Stimulated activated CD4-positive, alpha-beta T cell treated with anti-CD3 and anti-CD28 coated beads, Interleukin-1b, Interleukin-23, amount 100 ng/mL, for 48 hours (primary cell): ENCODE measurements at places on chromosomes 4 and X.

GRCh38 chrX:69457756-69458155 is 46.4 kb upstream of the NALF2 start:
- DNase-seq, result no peak

GRCh38 chrX:12446342-12447075 is 308.2 kb downstream of the FRMPD4 start:
- DNase-seq, result no peak

DNA sequence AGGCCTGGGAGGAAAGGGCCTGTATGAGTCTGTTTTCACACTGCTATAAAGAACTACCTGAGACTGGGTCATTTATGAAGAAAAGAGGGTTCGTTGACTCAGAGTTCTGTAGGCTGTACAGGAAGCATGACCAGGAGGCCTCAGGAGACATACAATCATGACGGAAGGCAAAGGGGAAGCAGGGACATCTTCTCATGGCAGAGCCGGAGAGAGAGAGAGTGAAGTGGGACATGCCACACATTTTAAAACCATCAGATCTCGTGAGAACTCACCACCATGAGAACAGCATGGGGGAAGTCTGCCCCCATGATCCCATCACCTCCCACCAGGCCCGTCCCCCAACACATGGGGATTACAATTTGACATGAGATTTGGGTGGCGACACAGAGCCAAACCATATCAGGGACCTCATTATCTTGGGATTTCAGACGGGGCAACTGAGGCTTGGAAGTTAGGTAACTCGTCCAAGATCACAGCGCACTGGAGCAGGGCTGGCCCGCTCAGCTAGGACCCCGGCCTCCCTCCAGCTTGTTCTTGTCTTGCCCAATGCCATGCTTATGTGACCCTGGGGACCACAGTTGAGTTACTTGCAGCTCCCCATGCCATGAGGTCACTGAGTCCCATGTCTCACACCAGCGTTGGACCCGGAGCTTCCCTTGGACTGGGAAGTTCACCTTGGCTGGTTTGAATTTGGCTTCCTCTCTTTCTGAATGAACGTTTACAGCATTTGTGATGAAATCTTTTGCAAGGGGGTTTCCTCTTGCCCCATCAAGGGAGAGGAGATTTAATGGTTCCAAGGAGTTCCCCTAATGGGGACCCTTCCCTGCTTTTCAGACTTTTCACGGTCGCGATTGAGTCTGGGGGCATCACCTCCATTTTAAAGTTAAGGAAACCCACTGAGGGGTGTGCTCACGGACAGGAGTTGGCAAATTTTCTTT is 18.1 kb downstream of the HTRA3 start:
- DNase-seq, result no peak

- no peak for DNase-seq
Measured at GRCh38 chrX:16212436-16212835, 45.2 kb downstream of the MAGEB17 start.

- no peak for DNase-seq
Measured at GRCh38 chrX:153861151-153861550, 24.8 kb downstream of the L1CAM start.

- DNase-seq, result no peak
Measured at GRCh38 chr4:137124278-137124932, 407.9 kb downstream of the PCDH18 start.

GRCh38 chr4:156718226-156718625 is 253.4 kb downstream of the PDGFC start:
- no peak for DNase-seq

DNA sequence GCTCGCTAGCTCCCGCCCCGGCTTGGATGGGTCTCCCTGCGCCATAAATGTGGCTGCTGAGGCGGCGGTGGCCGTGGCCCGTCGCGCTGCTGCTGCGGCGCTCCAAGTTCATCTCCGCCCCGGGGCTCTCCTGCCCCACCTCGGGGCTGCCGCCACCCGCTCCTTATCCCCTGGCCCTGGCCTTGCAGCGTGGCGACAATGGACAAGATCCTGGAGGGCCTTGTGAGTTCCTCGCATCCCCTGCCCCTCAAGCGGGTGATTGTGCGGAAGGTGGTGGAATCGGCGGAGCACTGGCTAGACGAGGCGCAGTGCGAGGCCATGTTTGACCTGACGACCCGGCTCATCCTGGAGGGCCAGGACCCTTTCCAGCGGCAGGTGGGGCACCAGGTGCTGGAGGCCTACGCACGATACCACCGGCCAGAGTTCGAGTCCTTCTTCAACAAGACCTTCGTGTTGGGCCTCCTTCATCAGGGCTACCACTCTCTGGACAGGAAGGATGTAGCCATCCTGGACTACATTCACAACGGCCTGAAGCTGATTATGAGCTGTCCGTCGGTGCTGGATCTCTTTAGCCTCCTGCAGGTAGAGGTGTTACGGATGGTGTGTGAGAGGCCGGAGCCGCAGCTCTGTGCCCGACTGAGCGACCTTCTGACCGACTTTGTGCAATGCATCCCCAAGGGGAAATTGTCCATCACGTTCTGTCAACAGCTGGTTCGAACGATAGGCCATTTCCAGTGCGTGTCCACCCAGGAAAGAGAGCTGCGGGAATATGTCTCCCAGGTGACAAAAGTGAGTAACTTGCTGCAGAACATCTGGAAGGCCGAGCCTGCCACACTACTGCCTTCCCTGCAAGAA is 763 bp downstream of the USP38 start:
- no peak for DNase-seq

DNA sequence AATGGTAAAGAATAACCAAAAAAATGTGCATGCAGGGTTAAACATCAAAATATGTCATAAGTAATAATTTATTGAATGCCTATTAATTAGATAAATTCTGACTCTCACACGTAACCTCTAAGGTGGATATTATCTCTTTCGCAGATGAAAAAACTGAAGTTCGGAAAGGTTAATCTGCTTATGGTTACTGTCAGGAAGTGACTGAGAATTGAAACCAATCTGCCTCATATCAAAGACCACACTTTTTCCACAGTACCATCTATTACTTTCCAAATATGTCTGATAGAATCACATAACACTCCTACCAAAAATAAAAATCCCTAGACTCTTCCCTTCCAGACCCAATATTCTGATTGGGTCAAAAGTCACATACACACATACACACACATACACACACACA is 6.2 kb downstream of the CHIC2 start:
- no peak for DNase-seq

- no peak for DNase-seq
Measured at GRCh38 chr4:55947254-55947882, 1.4 kb upstream of the CEP135 start.

GRCh38 chr4:128606173-128606572 is 203.3 kb upstream of the JADE1 start:
- DNase-seq, result no peak

GRCh38 chr4:169029947-169030346 is 19.9 kb upstream of the CBR4 start:
- no peak for DNase-seq

DNA sequence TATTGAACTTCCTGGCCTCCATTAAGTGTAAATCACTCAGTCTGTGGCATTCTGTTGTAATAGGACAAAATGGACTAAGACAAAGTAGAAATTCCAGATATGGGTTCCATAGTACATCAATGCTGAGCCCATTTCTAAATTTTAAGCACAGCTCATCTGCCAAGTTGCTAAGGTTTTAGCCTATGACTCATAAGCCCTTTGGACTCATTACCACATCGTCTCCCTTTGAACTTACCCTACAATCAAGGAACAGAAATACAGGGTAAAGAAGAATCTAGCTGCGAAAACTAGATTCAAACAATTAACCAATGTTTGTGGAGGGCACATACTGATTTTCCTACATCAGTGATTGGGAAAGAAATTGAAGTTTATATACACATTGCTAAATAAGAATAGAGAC is 31.8 kb downstream of the NAA11 start:
- DNase-seq, result no peak

- no peak for DNase-seq
Measured at GRCh38 chr4:7894677-7895181, 44.9 kb downstream of the AFAP1 start.

DNA sequence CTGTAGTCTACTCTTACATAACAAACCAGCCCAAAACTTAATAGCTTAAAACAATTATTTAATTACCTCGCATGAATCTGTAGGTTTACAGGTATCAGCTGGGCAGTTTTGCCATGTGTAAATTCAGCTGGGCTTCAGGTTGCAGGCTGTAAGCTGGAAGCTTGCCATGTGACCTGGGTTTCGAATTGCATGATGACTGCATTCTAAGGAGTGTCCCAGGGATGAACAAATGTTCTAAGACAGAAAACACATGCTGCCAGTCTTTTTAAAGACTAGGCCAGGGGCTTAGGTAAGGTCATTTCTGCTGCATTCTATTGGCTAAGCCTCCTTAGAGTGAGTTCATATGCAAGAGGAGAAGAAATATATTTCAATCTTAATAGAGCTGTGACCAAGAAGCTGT is 44.8 kb downstream of the GRIA2 start:
- DNase-seq, result no peak

DNA sequence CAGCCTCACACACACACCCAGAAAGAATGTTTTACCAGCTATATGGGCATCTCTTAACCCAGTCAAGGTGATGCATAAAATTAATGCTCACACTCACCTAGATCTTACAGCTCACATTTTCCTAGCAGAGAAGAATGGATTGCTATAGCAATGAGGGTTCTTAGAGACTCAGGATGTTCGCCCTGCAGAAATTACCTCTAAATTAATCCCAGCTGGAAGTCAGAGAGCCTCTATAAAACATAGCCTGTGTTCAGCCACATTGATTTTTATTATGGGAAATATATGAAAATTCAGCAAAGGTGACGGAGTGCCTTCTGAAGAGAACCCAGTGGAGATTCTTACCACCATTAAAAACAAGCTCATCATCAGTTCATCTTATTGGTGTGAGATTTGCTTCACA is 528.3 kb upstream of the ZFP42 start:
- no peak for DNase-seq

- DNase-seq, result no peak
Measured at GRCh38 chr4:126558596-126558995, 1074.2 kb upstream of the INTU start.

DNA sequence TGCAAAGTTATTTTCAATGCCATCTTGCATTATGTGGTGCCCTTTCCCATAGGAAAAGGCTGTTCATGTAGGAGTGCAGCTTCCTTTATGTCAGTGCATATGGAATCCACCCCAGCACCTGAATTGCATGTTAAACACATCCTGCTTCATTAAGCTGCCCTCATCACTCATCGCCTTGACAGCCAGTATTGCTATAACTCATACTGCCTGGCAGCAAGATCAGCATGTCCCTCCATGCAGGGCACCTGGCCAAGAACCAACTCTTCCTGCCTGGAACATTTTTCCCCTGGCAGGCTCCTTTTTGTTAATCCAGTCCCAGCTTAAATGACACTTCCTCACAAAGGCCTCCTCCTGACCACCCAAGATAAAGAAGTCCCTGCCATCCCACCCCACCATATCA is 23.5 kb upstream of the CA5B start:
- DNase-seq, result no peak

DNA sequence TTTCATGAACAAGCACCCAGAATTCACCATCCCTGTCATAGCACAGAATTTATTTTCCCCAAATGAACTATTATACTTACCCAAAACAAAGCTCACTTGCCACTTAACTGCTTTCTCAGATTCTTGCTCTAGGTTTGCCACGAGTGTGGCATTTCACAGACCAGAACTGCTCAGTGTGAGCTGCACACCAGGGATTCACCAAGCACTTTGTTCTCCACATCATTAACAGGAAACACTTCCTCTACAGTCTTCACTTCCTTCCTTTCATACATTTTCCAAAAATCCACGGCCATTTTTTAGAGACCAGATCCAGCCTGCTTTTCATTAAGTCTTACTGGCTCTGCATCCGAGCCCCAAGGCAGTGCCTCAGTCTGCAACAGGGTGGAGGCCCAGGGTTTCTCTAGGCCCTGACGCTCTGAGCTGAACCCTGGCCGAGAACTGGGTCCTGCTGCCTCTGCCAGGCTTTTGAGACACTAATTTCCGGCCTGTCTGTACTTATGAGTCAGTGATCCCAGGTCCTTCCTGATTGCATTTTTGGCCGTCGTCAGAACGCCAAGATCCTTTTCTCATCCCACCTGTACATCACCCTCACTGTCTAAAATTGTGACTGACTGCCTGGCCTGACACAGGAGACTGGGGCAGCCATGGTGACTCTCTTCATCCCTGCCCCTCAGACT is 67.6 kb upstream of the MTNR1A start:
- DNase-seq, result no peak

DNA sequence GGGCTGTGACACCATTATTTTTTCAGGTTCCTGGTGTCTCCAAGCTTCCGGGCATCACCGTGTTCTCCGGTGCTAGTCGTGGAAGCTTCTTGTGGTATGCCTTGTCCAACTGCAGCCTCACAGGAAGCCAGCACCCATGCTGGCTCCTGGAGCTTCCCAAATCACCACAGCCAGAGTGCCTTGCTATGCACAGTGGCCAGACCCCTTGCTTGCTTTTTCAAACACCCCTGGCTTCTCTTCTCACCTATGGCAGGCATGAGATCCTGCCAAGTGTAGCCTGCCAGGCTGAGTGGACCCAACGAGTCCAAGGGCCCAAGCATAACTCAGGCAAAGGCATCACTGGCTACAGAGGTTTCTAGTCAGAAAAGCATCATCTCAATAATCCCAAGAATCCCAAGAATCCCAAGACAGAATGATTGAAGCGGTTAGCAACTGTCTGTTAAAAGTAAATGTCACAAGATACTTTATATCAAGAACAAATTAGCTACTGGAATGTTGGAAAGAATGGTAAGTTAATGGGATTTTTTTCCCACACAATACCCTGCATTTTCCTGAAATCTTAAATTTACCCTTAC is 1522.9 kb downstream of the PCDH18 start:
- DNase-seq, result no peak

- DNase-seq, result no peak
Measured at GRCh38 chrX:68822641-68823410, 6.0 kb upstream of the EFNB1 start.

- peak; percentile 90 for DNase-seq
Measured at GRCh38 chrX:129781134-129781672, 1.5 kb downstream of the SASH3 start.

- DNase-seq, result no peak
Measured at GRCh38 chrX:8823698-8824097, 22.5 kb upstream of the FAM9A start.

DNA sequence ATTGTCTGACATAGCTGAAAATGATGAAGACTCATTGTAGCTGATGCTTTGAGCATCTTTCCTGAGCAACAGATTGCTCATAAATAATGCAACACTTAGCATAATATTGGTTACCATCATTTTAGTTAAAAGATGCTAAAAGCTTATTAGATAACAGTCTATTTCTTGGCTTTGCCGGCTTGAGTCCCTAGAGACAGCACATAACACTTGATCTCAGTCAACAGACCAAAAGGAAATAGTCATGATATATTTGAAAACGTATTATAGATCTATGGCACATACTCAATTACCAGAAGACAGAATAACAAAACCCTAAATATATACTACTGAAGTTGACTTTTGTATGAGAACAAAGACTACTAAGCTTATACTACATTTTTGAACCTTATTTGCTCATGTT is 846.7 kb upstream of the EPHA5 start:
- DNase-seq, result no peak

GRCh38 chr4:74098427-74098994 is 484 bp downstream of the CXCL2 start:
- no peak for DNase-seq
